ENCODE measurements at places on chromosomes 5 and 9.

DNA sequence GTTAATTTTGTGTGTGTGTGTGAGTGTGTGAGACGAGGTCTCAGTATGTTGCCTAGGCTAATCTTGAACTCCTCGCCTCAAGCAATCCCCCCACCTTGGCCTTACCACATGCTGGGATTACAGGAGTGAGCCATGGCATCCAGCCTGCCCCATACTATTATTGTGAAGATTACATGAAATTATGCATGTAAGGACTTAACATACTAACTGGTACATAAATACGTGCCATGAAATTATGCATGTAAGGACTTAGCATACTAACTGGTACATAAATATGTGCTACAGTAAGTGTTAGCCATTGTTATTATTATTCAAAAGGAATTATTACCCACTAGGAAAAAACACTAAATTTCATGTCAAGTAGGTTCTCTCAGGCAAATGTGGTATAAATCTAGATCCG lies 16.2 kb downstream of the DMGDH start:
- DNase-seq = no peak

DNA sequence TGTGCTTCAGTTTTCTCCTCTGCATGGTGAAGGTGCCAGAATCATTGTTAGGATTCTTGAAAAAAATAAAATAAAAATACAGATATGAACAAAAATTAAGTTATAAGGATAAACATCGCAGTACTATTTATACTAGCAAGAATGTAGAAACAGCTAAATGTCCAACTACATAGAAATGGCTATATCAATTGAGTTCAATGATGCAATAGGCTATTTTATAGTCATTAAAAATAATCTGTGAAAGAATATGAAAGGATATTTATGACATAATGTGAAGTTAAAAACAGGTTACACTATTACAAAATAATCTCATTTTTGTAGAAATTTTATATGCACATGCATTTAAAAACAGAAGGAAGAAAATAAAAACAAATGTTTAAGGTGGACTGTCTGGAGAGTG lies 198.7 kb upstream of the TRIM32 start:
- no peak for DNase-seq

- DNase-seq = no peak
These were observed 127.2 kb upstream of the FER start for GRCh38 chr5:108620516-108620915.

DNA sequence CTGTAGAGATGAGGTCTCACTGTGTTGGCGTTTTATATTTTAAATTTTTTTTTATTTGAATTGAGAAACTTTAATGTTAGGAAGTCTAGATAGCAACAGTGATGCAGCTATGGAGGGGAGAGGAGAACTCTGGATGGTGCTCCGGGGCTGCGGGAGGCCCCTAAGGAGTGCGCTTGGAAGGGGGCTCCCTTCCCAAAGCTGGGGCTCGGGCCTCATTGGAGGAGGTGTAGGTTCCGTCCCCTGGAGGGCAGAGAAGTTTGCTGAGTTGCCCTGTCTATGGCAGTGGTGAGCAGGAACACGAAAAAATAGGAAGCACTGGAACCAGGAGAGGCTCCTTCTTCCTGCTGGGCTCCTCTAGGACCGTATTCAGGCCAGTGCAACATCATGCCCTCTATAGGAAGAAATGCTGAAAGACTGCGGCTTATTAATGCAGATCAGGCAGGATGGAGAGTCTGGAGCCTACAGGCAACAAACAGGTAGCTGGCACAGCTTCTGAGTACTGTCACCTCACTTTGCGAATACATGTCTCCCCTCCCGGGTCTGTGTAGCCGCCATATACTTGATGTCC lies 16.1 kb downstream of the AHRR start:
- no peak for DNase-seq
